Activated naive CD4-positive, alpha-beta T cell treated with anti-CD3 and anti-CD28 coated beads, Interleukin-2, amount 50 U/mL, for 72 hours (primary cell): ENCODE measurements at places on chromosomes 2 and 18. TPM values are rescaled to one million over a fixed set of nuclear protein-coding genes. Genes with fewer than 3 reads are reported as not detected.

BOLL gene
- not detected for total RNA-seq

EML6 gene
- total RNA-seq, result 0.30 TPM

RAMP1 gene
- not detected for total RNA-seq

SP140 gene
- total RNA-seq, result 77.7 TPM

TCF23 gene
- total RNA-seq, result 0.07 TPM

SIX3 gene
- not detected for total RNA-seq

STARD7 gene
- total RNA-seq, result 159 TPM

POTEJ gene
- not detected for total RNA-seq

YPEL5 gene
- total RNA-seq, result 26.0 TPM

ZC3H6 gene
- total RNA-seq, result 11.1 TPM

ATRAID gene
- 58.8 TPM for total RNA-seq

POTEC gene
- total RNA-seq, result not detected

PCARE gene
- not detected for total RNA-seq

HNRNPA3 gene
- 273 TPM for total RNA-seq

SMPD4 gene
- 80.4 TPM for total RNA-seq

CIB4 gene
- total RNA-seq, result not detected

SERPINB10 gene
- not detected for total RNA-seq

ASXL3 gene
- not detected for total RNA-seq

GALNT14 gene
- total RNA-seq, result 1.2 TPM

IL36B gene
- total RNA-seq, result not detected

B4GALT6 gene
- total RNA-seq, result 0.64 TPM

RAX gene
- 0.56 TPM for total RNA-seq

LCT gene
- 0.27 TPM for total RNA-seq

CDK5R2 gene
- not detected for total RNA-seq

SMAD2 gene
- total RNA-seq, result 108 TPM

ANAPC1 gene
- total RNA-seq, result 70.2 TPM

FHL2 gene
- 3.0 TPM for total RNA-seq

CRYGC gene
- not detected for total RNA-seq

AFF3 gene
- total RNA-seq, result 1.5 TPM

SPDYA gene
- 2.0 TPM for total RNA-seq

UPP2 gene
- total RNA-seq, result not detected

NCKAP5 gene
- not detected for total RNA-seq

GPR45 gene
- not detected for total RNA-seq

IL1F10 gene
- total RNA-seq, result not detected

UGT1A4 gene
- total RNA-seq, result not detected

ALPP gene
- 0.16 TPM for total RNA-seq

SOCS6 gene
- 1.7 TPM for total RNA-seq

PLA2R1 gene
- not detected for total RNA-seq

LNPK gene
- 37.2 TPM for total RNA-seq

ARHGAP28 gene
- total RNA-seq, result not detected

OTOS gene
- total RNA-seq, result not detected

TUBA4B gene
- not detected for total RNA-seq

LMAN2L gene
- total RNA-seq, result 6.3 TPM

CIDEA gene
- total RNA-seq, result not detected

AMER3 gene
- not detected for total RNA-seq

MAP2 gene
- 0.18 TPM for total RNA-seq

RAB1A gene
- total RNA-seq, result 66.8 TPM

ECEL1 gene
- total RNA-seq, result not detected

LYG2 gene
- total RNA-seq, result not detected
